ENCODE measurements at places on chromosomes 11 and 22.

- no peak for DNase-seq
Measured at GRCh38 chr22:25833676-25834075, 91.7 kb downstream of the MYO18B start.

DNA sequence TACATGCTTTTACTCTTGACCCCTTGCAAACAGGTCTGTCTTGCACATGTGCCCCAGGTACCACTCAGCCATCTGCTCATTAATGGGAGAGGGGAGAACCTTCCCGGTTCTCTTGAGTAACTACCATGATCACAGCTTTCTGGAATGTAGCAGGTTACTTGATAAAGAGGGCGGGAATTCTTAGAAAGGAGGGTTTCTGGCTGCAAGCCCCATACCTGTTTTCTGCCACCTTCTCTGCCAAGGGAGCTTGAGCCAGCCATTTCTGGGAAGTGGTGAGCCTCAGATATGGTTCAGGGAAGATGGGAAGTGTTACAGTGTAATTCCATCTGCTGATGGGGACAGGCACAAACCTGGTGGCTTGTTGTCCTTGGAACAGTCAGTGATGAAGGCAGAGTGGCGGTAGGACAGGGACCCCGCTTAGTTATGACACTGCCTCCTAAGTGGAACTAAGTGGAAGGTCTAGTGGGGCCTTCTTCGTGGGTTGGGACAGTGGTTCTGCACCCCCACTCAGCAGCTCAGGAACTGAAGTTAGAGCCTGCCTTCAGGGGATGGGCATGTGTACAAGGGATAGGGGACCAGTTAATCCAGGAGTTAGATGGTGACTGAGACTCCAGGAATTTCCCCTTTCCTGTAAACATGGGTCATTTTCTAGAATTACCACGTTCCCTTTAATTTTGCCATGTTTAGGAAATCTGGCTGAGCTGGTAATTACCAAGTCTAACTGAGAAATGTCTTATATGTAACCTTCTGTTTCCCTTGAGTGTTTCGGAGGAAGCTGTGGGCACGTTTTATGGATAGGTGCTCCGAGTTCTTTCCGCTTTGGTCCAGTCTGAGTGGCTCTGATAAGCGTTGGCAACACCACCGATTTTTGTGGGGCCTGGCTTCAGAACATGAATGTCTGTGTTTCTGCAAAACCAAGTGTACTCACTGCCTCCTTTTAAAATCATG lies 35.3 kb downstream of the BCR start:
- peak; percentile 32 for DNase-seq

DNA sequence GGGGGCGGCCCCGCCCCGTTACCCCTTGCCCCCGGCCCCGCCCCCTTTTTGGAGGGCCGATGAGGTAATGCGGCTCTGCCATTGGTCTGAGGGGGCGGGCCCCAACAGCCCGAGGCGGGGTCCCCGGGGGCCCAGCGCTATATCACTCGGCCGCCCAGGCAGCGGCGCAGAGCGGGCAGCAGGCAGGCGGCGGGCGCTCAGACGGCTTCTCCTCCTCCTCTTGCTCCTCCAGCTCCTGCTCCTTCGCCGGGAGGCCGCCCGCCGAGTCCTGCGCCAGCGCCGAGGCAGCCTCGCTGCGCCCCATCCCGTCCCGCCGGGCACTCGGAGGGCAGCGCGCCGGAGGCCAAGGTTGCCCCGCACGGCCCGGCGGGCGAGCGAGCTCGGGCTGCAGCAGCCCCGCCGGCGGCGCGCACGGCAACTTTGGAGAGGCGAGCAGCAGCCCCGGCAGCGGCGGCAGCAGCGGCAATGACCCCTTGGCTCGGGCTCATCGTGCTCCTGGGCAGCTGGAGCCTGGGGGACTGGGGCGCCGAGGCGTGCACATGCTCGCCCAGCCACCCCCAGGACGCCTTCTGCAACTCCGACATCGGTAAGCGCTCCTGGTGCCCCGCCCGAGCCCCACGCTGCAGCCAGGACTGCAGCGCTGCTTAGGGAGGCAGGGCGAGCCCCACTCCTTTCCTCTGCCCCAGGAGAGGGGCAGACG lies at the start of gene TIMP3:
Gene TIMP3 (plus strand): TSS at position 169 of the 700 bp plus-strand sequence. CDS start 297 bp downstream, at position 466.
- DNase-seq, result peak; percentile 43

DNA sequence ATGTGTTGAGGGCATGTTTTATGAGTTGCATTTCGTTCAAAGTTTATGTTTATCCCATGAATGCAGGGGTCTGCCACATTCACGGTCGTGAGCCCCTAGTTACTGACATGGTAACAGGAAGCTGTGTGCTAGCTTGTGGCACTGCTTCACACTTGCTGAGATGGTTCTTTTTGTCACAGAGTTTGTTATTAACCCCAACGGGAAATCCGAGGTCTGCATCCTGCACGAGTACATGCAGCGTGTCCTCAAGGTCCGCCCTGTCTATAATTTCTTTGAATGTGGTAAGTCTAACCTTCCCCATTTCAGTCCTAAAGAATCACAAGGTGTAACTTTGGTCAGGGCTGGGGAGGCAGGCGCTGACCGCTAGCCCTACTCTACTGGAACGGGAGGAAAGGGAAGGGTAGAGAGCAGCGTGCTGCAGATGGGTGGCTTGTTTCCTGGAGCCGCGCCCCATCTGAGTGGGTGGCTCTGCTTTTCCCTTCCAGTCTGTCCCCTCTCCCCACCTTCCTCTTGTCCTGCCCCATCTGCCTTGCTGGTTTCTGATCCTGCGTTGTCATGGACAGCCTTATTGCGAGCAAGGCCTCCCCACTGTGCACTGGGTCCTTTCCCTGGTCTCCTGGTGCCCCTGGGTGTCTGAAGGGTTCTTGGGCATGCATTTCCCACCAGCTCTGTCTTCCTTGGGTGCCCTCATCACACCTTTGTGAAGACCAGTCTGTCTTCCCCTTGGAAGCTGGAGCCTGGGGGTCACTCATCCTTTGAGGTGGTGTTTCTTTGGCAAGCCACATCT lies 11.8 kb downstream of the DGCR8 start:
- DNase-seq, result no peak

DNA sequence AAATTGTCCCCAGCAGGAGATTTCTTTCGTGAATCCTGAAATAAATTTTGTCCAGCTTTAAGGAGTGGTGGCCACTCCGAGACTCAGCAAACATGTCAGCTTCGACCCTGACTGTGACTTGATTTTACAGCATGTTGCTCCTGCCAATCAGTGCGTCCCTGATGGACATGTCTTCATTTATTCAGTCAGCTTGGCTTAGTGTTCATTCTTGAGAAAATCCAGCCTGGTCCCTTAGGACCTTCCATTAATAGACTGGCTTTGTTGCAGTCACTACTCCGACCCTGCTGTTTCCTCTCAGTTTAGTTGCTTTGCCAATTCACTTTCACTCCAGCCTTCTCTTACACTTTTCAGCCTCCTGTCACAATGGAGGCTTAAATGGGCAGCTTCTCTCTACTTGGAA lies 30.5 kb downstream of the TMPRSS5 start:
- no peak for DNase-seq

GRCh38 chr11:11387622-11388305 lies 34.7 kb upstream of the CSNK2A3 start:
- no peak for DNase-seq

DNA sequence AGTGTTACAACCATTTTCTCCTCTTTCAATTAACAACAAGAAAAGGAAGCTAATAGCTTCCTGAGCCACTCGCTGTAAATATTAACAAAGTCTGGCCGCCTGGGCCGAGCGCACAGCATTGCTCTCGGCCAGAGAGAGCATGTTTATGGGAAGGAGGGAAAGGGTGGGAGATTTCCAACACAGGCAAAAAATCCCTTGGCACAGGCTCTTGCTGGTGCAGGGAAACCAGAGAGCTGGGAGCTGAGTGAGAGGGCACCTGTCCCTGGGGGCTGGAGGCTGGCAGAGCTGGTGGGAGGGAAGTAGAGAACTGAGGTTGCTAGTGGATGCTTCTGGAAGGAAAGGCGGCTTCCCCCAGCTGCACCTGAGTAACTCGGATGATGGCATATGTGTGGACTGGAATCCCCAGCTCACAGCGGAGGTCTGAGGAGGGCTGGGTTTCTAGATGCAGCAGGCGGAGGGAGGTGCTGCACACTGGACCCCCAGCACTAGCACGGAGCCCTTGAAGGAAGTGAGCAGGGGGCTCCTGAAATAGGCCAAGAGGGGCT lies 59.6 kb downstream of the FLRT1 start:
- DNase-seq, result no peak

DNA sequence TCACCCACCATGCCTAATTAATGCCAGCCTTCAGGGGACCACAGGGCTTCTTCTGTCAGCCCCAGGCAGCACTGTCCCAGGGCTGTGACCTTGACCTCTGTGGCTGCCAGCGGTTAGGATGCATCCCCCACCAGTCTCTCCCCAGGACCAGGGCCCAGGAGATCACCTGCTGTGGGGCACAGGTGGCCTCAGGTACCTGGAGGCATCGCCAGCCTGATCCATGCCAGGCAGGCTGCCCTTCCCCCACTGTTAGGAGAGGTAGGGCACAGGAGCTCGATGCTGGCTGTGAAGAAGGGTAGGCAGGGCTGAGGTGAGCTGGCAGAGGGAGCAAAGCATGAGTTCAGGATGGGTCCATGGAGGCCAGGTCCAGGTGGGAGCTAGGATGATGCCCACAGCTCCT lies 16.7 kb upstream of the MDK start:
- DNase-seq, result no peak

DNA sequence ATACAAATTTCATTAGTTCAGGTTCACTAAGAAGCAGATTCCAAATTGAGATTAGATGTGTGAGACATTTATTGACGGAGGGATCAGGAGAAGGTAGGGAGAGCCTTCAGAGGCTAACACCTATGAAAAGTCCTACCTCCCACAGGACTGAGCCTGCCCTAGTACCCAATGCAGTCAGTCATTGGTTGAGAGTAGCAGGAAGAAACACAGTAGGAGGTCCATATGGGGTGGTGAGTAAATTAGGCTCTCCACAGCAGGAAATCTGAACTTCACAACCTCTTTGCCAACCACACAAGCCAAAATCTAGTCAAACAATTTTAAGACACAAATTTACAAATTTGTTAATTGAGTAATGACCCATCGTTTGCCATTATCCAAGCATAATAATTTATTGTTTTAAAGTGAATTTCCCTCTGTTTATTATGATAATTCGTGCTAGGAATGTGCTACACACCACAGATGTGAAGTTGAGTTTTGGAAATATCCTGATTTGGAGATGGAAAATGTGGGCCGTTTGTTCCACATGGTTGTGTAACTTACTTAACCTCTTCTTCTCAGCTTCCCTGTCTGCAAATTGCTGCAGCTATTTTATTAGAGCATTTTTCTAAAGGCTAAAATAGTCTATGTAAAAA lies 542.1 kb downstream of the ETS1 start:
- DNase-seq, result no peak

- peak; percentile 67 for DNase-seq
Measured at GRCh38 chr11:131668500-131669400, 298.3 kb downstream of the NTM start.

DNA sequence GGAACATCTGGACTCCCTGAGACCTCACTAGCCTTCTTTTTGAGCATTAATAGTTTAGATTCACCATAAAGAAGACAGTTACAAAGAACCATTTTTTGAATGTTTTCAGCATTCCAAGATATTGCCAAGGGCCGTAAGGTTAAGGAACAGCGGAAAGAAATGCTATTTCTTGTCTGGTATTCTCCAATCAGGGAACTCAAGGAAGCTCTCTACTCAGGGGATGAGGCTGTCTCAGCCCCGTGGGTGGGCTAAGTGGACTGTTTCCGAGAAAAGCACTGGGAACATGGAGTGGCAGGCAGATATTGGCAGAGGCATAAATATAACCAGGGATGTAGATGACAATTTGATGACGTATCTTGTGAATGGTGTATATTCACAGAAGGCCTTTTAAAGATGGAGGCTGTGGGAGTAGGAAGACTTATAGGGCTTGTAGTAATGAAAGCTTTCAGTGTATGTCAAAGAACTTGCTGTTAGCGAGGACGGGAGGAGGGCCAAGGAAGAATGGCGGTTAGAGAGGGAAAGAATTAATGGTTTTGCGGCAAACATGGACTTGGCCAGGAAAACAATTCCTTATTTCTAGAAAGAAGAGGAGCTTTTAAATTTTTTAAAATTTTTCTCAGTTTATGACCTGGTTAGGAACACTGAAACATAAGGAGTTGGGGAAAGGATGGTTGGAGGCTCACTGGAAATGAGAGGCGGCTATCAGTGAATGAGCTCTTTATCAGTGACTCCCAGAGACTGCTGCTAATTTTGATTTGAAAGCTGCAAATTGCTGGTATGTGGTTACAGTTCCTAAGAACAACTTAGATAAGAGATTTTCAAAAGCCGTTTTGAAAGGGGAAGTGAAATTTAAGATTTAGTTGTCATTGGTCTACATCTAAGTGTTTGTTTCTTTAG lies 64.6 kb downstream of the ST3GAL4 start:
- DNase-seq, result peak; percentile 43

DNA sequence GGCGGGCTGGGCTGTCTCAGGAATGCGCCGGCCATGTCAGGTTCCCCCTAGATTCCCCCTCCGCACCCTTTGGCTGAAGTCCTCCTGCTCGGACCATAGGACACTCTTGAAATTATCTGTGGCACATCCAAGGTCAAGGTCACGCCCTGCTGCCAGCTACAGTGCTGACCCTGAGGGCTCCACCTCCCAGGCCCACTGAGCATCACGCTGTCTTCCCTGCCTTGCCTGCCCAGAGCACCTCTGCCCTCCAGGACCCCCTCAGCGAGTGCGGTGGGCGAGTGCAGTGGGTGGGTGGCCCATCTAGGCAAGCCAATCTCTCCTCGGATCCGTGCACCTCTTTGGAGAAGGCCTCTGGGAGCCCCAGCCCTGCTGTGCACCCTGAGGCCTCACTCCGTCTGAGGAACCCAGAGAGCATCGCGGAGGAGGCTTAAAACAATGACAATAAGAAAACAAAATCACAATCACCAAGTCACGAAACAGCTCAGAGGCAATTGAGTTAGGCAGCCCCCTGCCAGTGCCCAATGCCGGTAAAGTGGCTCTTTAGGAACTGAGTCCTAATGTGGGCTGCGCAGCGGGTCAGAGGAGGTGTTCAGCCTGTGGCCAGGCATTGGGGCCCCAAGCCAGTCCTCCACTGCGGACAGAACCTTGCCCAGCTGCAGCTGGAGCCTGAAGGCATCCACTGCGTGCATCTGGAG lies 26.5 kb upstream of the CCDC188 start:
- no peak for DNase-seq

GRCh38 chr11:132349811-132350733 lies 979.7 kb downstream of the NTM start:
- no peak for DNase-seq

DNA sequence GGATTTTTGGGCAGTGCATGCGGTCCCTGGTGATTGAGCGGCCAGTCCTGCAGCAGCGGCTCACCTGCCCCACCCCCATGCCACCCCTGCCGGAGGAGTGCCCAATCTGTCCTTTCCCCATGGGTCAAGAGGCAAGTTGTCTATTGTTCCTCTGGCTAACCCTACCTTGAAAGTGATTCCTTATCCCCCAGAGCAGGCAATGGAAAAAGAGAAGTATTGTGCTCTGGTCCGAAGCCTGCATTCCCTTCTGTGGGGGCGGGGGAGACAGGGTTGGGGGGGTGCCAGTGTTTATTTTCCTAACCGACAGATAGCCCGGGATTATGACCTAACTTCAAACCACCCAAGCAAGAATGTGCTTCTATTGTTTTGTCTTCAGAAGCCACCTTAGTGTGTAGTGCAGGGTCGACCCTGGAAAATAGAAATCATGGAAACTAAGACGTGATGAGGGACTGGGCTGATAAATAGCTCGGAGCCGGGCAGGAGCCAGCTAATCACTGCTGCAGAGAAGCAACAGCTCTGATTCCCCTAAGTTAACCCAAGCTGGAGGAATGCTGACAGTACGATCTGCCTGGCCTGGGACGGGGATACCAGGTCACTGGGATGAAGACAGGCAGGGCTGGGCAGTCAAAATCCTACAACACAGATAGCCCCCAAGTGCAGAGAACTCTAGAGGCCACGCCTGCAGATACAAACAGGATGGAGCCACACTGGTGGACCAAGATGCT lies 38.7 kb upstream of the ATXN10 start:
- no peak for DNase-seq

- DNase-seq, result no peak
Measured at GRCh38 chr11:64887234-64887756, 8.9 kb upstream of the EHD1 start.

GRCh38 chr11:25855916-25856315 lies 476.0 kb upstream of the ANO3 start:
- no peak for DNase-seq
